NCI-H2171 treated with DMSO at 0.1 percent for 48 hours (cell line): ENCODE measurements at places on chromosomes 1 and 21.

- DNase-seq: peak; percentile 49
These were observed 28.9 kb downstream of the MAP10 start for GRCh38 chr1:232834066-232834465.

DNA sequence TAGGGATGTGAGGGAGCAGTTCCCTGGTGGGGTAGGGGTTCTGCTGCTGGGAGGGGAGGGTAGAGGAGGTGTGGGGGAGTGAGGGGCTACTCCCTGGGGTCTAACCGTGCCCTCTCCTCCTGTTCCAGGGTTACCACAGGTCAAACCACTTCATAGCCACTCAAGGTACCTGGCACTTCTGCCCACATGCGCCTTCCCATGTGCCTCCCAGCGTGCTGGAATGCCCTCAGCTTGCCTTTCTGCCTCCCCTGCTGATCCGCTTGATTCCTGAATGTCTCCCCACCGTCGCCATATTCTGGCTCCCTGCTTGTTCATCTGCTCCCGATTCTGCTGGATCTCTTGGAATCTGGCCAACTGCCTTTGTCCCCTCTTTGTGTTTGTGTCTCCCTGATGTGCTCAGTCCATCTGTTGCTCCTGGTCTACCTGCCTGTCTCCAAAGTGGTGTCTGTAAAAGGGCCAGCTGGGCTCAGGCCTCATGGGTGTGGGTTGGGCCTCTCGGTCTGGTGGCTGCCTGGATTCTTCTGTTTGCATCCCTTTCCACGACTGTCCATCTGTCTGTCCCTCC is 74.4 kb downstream of the PTPRU start:
- peak; percentile 69 for DNase-seq

DNA sequence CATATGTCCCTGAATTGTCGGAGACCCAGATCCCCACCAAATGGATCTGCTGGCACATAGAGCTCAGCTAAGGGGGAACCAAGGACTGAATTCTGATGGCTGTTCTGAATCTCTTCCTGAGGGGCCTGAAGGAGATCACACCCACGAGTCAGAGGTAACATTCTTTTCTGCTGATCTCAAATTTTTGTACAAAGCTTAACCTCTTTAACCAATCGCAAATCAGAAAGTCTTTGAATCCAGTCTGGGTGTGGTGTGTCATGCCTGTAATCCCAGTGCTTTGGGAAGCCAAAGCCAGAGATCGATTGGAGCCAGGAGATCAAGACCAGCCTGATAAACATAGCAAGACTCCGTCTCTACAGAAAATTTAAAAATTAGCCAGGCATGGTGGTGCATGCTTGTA is 62.8 kb upstream of the PRRC2C start:
- DNase-seq: no peak

GRCh38 chr21:45260191-45260825 is 27.4 kb downstream of the POFUT2 start:
- DNase-seq: no peak

DNA sequence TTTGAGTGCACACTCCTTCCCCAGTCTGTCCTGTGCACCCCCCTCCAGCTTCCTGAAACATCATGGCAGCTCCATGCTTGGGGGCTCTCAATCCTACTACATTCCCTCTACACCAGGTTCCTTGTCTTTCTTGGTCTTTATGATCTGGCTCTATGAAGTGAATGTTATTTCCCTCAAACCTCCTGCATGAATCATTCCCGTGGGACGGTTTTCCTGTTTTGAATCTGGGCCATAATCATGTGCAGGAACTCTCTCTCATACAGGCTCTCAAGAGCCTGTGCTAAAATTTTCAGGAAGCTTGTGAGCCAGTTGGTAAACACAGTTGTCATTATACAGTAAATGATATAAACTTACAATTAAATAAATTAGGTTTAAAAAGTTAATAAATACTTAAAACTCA is 89.8 kb upstream of the KCNE2 start:
- DNase-seq: no peak

- peak; percentile 53 for DNase-seq
These were observed 416 bp upstream of the TNFRSF14 start for GRCh38 chr1:2555634-2556276.

DNA sequence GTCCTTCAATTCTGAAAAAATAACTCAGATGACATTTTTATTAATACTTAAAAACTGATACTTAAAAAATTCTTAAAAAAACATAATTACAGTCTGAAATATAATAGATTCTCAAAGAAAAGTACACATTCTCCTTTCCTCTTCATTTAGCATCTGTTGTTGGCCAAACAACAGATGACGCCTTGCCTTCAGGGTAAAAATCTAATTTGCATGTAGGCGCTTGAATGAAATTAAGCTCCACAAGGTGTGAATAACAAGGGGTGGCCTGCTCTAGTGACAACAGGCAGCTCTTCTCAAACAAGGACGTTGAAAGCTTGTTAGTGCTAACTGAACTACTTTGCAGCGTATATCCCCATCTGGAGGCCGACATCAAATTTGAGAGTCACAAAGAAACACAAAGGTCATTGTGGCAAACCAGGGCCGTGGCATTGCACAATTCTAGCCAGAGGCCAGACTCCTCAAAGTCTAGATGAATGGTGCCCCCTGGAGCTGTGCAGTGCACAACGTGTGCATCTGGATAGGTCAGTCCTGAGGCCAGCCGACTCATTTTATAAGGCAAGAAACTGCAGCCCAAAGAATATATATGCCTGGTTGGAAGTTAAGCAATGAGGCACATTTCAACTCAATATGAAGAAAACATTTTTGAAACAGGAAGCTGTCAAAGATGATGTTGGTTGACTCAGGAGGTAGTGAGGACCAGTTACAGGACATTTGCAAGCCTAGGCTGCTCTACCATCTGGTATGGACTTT is 459.2 kb upstream of the RUNX1 start:
- no peak for DNase-seq

- no peak for DNase-seq
These were observed 367.1 kb upstream of the ADGRL4 start for GRCh38 chr1:79373481-79374125.

- no peak for DNase-seq
These were observed 33.5 kb downstream of the SLC1A7 start for GRCh38 chr1:53108646-53109580.

- DNase-seq: no peak
These were observed 96.9 kb downstream of the COP1 start for GRCh38 chr1:176110203-176110602.

- peak; percentile 65 for DNase-seq
These were observed 10.8 kb upstream of the ANGPTL7 start for GRCh38 chr1:11178021-11179015.

GRCh38 chr1:204932573-204932909 is 61.9 kb downstream of the NFASC start:
- no peak for DNase-seq

GRCh38 chr1:28507247-28507645 is 1.4 kb downstream of the RCC1 start:
- no peak for DNase-seq

- DNase-seq: no peak
These were observed 72.7 kb downstream of the DIRAS3 start for GRCh38 chr1:67977756-67978155.

GRCh38 chr1:156115514-156116374 is 1.2 kb downstream of the LMNA start:
- no peak for DNase-seq

DNA sequence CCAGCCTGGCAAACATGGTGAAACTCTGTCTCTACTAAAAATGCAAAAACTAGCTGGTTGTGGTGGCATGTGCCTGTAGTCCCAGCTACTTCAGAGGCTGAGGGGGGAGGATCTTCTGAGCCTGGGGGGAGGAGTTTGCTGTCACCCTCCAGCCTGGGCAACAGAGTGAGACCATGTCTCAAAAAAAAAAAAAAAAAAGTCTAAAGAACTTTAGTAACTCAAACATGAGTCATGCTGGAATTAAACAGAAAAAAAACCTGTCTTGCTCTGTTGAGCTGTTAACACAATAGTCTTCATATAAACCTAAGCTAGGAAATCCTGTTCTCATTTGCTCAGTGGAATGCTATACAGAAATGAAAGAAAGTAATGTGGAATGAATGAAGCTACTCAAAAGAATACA is 16.7 kb upstream of the DISP1 start:
- DNase-seq: no peak

- DNase-seq: peak; percentile 71
These were observed 12.9 kb upstream of the PODN start for GRCh38 chr1:53048960-53049573.
